Activated CD4-positive, alpha-beta T cell treated with anti-CD3 and anti-CD28 coated beads, Interleukin-10, Interleukin-2, amounts not matched to agents 100 ng/mL and 50 ng/mL, durations not matched to agents 16 hours and 8 hours (primary cell): ENCODE measurements at places on chromosomes 5 and 9.

DNA sequence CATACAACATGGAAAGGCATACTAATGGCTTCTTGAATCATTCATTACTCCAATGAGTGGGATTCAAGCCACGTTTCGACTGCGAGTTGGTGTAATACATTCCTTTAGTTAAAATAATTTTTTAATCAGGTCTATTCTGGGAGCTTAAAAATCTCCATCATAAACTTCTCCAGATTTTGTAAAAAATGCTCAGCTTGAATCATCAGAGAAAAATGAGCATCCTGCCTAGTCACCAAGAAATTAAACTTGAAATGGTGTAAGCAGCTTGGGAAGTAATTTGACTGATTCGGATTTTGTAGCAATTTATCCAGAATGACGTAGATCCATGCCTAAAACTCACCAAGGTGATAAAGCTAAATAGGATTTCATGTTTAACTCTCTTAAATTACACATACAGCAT, 165.7 kb downstream of the SLCO4C1 start:
- DNase-seq: no peak

DNA sequence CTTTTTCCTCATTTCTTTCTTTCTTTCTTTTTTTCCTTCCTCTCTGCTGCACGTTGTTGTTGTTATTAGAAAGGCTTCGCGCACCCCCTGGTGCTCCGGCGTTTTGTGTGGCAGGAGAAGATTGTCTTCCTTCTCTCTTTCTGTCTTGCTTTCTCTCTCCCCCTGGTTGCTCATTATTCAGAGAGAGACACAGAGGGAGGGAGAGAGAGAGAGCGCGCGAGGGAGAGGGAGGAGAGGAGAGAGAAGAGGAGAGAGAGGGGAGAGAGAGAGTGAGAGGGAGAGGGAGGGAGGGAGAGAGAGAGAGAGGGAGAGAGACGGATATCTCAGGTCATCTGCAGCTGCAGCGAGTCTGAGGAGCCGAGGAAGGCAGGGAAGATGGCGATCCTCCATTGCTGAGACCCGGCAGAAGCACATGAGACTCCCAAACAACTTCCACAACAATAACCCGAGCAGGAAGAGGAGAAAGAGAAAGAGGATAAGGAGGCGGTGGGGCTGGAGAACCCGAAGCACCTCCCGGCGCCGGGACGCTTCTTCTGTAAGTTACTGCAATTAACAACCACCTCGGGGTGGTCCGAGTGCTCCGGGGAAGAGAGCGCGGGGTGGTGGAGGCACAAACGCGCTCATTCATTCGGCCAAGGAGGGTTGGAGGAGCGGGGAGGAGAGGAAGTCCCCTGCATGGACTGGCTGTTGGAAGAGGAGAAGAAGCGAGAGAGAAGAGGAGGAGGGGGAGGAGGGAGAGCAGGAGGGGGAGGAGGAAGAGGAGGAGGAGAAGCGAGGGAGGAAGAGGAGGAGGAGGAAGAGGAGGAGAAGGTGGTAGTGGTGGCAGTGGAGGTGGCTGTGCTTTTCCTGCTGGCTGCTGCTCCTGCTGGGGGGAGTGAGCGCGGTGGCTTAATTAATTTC, at the start of gene ZNF462:
Gene ZNF462, plus strand, starts transcription at position 346 of the 900 bp plus-strand sequence. CDS start 60,218 bp downstream, outside the sequence.
- no peak for DNase-seq

GRCh38 chr5:74149395-74149794, 491.1 kb downstream of the ENC1 start:
- DNase-seq: no peak

GRCh38 chr9:36319806-36320205, 61.6 kb upstream of the GNE start:
- DNase-seq: no peak
